ENCODE measurements at places on chromosomes 7 and 10.

DNA sequence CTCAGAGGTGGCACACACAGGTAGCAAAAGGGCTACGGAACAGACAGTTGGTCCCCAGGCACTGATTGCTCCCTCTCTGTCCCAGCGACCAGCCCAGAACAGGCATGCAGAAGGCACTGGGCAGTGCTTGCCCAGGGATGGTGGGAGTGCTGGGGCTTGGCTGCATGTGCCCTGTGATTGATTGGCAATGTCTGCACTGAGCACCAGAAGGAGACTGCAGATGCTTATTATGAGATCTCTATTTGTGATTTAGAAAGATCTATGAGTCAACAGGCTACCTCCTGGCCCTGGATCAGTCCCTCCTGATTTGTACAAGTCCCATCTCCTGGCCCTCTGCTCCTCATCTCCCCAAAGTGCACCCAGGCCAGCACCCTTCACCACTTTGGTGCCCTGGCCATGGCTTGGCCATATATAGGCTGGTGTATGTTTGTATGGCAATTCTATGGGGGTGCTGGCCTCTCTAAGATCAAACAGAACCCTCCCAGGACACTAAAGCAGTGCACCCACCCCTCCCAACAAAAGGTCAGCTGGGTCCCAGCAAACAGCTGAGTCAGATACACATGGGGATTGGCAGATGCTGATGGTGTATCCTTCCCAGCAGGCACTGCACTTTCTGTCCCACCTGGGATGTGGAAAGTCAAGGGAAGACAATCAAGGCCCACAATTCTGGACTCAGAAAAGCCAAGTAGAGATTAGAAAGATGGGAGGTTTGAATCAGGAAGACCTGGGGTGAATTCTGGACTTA, 30.9 kb downstream of the CAMK2B start:
- DNase-seq, result no peak

- no peak for DNase-seq
Observed at GRCh38 chr10:43774234-43774769, 125.6 kb upstream of the ZNF32 start.

DNA sequence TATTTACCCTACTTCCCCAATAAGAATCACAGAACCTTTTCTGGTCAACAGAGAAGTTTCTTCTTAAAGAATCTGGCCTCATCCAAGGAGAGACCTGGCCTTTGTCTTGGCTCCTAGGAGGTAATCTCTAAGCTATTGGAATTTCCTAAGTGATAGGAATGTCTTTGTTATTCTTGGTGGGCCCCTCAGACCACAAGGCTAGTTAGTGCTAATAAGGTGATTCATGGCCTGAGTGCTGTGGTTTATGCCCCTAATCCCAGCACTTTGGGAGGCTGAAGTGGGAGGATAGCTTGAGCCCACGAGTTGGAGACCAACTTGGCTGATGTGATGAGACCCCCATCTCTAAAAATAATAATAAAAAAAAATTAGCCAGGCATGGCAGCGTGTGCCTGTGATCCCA, 60.0 kb upstream of the CYP2C18 start:
- no peak for DNase-seq

DNA sequence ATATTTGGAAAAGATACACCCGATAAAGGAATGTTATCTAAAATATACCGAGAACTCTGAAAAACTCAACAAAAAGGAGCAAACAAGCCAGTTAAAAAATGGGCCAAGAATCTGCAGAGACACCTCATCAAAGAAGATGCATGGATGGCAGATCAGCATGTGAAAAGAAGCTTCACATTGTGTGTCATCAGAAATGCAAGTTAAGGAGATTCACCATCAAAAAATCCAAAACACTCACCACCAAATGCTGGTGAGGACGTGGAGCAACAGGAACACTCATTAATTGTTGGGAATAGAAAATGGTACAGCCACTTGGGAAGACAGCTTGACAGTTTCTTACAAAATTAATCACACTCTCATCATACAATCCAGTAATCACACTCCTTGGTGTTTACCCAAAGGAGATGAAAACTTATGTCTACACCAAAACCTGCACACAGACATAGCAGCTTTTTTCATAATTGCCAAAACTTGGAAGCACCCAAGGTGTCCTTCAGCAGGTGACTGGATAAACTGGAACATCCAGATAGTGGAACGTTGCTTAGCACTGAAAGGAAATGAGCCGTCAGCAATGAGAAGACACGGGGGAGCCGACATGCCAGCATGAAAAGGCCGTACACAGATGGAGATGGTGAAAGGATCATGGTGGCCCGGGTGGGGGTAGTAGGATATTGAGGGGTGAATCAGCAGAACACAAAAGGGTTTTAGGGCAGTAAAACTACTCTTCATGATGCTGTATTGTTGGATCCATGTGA, 27.9 kb upstream of the PWWP2B start:
- DNase-seq, result no peak

DNA sequence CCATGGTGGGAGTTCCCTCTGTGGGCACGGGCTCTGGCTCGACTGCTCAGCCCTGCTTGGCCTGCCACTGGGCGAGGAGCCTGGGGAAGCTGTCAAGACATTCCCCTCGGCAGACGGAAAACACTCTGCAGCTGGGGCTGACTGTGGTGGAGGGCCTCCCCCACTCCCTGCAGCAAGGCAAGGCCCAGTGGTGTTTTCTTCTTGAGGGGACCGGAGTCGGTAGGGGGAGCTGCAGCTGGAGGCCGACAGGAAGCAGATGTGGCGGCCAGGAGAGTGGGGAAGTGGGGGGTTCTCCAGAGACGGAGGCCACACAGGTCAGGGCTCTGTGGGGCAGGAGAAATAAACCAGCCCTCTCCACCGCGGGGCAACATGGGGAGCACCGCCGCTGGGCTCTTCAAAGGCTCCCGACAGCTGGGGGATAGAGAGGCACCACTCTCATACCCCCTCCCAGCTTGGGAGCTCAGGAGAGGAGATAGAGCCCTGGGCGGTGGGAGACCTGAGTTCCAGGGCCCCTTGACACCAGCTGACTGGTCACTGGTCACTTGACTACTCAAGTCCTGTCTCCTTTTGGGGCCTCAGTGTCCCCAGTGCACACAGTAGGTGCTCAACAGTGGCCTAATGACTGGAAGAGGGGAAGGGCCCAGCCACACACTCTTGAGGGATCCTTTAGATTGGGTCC, 43.4 kb downstream of the PPIF start:
- no peak for DNase-seq

GRCh38 chr10:77428691-77429395, 208.8 kb downstream of the KCNMA1 start:
- no peak for DNase-seq

DNA sequence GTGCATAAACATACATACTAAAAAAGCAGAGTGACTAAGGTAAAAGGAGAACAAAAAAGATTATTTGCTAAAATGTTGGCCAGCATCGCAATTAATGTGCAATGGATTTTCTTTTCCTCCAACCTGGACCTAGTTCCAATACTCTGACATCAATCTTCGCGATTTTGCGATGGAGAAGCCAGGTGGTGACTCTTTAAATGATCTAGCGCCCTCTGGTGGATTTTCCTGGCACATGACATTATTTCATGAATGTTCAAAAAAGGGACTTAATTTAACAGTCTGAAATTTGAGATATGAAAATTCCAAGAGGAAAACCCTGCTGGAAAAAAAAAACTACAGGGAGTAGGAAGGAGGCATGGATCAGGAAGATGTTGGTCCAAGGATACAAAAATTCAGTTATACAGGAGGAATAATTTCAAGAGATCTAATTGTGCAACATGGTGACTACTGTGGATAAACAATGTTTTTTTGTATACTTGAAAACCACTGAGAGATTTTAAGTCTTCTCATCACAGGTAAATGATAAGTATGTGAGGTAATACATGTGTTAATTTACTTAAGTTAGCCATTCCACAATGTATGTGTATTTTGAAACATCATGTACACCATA, 4.3 kb upstream of the KCNMA1 start:
- DNase-seq, result no peak

GRCh38 chr7:16431646-16432424, 10.5 kb upstream of the CRPPA start:
- no peak for DNase-seq

- no peak for DNase-seq
Observed at GRCh38 chr10:43971306-43971705, 322.6 kb upstream of the ZNF32 start.

- DNase-seq, result no peak
Observed at GRCh38 chr7:50591480-50592438, 26.6 kb upstream of the DDC start.

DNA sequence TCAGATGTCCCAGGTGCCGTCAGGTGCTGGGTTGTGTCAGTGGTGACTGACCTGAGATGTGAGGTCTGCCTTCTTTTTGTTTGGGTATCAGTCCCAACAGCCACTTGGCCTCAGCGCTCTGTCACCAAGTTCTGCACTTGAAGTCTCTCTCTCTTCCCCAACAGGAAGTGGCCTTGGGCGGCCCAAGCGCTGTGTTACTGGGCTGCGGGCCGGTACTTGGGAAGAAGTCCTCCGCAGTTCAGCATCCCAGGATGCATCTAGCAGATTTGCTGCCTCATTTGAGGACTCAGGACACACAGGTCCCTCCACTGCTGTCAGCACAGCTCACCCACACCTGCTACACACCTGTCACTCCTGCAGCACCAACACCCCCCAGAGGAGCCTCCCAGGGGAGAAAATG, 40.1 kb downstream of the LYZL2 start:
- no peak for DNase-seq

GRCh38 chr7:28748933-28749584, 209.1 kb downstream of the TRIL start:
- no peak for DNase-seq

GRCh38 chr7:138649506-138649905, 51.7 kb downstream of the SVOPL start:
- DNase-seq, result no peak

- no peak for DNase-seq
Observed at GRCh38 chr10:77867124-77867719, 59.3 kb downstream of the DLG5 start.

GRCh38 chr10:50968386-50969091, 83.1 kb upstream of the A1CF start:
- DNase-seq, result no peak

DNA sequence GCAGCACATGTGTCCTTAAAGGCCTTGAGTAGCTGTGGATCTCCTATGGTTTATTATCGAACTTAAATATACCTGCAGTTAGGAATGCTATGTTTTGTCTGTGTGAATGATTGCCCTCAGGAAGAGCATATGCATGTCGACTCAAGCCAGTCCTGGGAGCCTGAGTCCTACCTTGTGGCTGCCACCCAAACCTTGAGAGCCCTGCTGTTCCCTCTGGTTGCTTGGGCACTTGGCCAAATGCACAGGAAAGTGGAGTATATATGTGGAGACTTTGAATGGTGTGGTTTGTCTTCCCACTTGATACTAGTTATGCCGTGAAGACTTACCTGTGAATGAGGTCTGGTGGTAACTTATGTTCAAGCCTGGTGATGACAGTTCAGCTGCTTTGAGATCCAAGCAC, 409.8 kb downstream of the LRMDA start:
- no peak for DNase-seq

DNA sequence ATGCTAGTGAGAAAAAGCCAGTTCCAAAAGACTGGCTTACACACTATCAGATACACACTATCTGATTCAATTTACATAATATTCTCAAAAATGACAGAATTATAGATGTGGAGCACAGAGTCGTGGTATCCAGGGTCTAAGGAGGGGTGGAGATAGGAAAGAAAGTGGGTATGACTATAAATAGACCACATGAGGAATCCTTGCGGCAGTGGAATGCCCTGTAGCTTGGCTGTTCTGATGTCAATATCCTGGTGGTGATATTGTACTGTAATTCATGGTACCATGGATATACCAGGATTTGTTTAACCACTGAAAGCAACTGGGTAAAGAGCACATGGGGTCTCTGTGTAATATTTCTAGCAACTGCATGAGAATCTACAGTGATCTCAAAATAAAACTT, 67.7 kb upstream of the TMEM72 start:
- no peak for DNase-seq

GRCh38 chr7:66047426-66047825, 28.2 kb upstream of the ASL start:
- DNase-seq, result no peak

GRCh38 chr7:94975336-94975735, 67.9 kb downstream of the PPP1R9A start:
- DNase-seq, result no peak

DNA sequence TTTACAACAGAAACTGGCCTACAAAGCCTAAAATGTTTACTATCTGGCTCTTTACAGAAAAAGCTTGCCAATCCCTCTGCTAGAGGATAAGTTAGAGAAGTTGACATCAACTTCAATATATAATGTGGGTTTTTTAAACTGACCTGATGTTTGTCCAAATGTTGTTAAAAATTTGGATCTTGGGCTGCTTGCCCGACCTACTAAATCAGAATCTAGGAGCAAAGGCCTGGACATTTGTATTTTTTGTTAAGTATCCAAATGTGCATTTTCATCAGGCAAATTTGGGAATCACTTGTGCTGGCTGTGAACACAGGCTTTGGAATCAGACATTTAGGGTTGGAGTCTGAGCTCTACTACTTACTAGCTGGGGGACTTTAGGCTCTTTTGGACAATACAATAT, 252.7 kb upstream of the CSTF2T start:
- no peak for DNase-seq

DNA sequence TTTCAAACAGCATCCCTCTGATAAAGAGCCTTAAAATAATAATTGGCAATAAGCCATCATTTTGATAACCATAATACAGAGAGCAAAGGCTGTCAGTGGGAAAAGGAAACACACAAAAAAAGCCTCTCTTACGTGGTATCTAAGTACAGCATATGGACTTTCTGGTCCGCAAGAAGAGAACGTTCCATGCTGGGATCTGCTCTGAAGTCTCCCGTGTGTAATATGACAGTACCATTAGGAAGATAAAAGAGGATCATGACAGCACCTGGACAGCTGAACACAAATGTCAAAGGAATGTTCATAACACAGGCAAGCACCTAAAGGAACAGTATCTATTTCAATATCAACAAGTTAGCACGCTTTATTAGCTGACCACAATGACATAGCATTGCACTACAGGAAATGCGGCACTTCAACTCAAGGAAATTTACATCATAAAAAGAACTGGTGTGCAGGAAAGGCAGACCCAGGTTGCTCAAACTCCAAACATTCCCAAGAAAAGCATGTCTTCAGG, 9.9 kb downstream of the DCLRE1A start:
- DNase-seq, result no peak

DNA sequence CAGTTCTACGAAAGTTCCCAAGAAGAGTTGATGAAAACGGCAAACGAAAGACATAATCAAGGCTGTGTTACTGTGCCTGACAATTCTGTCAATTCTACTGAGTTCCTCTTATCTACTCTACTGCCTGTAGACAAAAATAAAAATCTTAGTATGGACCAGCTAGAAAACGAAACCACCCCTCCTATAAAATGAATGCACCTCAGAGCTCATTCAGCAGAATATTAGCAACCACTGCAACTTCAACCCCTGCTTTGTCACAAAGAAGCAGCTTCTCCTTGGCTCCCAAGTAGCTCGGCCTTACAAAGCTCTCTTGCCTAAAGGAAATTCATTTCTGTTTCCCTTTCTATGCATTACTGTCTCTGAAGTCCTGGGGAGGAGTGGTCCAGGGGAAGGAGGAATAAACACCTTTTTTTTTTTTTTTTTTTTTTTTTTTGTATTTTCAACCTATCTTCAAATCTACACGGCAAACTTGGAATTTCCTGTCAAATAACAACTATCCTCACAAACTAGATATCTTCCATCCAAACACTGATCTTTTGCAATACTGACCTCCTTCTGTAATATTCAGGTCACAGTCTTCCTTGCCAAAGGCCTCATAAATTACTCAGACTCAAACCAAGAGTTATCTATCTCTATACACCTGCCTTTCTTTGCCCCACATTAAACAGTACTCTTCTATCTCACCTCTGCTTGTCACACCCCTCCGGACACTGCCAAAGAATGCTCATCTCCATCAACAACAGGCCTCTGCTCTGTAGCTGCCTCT, 74.3 kb downstream of the GLI3 start:
- no peak for DNase-seq
